ENCODE measurements at places on chromosomes 16 and 17.
A peak's percentile ranks its signal among the peaks of the same experiment; 100 is the strongest.

DNA sequence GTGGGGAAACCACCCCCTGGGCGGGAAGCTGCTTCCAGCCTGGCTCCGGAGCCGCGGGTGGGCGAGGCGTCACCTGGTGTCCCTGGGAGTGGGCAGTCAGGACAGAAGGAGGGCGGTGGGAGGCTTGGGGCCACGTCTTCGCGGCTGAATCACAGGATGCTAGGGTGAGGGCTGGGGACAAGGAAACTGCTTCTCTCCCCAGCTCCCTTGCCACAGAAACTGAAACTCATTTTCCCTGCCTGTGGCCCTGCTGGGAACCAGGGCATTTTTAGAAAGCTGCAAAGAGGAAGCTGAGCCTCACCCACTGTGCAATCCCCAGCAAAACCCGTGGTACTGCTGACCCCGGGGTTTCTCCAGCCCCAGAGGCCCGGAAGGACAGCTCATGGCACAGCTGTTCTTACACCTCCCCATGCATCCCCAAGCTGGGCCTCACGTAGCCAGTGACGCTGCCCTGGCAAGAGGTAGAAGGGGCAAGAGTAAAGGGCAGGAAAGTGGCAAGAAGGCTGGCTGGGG is 8.2 kb downstream of the RHBDF2 start:
- peak; percentile 30 for DNase-seq

- DNase-seq = no peak
Measured at GRCh38 chr16:51449441-51449840, 298.4 kb upstream of the SALL1 start.

DNA sequence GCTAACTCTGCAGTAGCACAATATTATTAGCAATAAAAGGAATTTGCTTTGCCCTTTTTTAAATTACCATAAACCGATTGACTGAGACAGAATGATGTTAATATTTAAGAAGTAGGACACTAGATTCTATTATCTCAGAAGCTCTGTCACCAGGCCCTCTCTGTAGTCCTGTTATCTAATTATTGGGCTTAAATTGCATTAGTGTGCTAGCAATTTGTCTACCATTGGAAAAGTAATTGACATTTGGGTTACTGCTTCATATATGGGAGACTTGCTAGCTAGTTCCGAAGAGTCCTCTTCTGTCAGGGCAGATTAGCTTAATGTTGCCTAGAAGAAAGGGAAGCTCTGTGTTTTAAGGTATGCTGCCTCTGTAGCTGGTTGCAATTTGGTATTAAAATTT is 1107.3 kb upstream of the EEF2KMT start:
- no peak for DNase-seq

DNA sequence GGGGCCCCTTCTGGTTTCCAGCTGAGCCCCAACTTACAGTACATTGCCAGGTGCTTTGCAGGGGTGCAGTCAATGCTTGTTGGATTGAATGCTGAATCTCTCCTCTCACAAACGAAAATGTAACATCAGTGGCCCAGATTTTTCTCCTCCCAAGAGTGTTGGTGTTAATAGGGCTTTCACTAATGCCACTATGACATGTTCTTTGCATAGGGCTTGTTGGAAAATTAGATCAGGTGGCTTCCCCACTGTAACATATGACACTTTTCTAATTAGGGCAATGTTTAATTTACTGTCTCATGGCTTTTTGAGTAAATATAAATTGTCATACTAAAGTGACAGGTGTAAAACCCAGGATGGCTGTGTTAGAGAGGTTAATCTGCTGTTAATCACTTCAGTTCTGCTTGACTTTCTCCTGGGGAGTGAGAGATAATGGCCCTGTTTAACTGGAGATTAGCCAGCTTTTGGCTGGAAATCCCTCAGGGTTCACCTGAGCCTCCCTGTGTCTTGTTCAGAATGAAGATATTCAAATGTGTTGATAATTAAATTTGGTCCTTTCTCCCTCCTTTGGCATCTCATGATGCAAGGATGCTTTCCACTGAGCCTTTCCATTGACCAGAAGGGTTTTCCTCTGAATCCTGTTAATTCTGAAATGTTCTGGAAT is 502.3 kb downstream of the RBFOX1 start:
- DNase-seq = no peak

GRCh38 chr17:79779661-79780365 is 1.9 kb downstream of the CBX2 start:
- DNase-seq = no peak

GRCh38 chr17:1820528-1821252 is 9.0 kb downstream of the SMYD4 start:
- DNase-seq = no peak

DNA sequence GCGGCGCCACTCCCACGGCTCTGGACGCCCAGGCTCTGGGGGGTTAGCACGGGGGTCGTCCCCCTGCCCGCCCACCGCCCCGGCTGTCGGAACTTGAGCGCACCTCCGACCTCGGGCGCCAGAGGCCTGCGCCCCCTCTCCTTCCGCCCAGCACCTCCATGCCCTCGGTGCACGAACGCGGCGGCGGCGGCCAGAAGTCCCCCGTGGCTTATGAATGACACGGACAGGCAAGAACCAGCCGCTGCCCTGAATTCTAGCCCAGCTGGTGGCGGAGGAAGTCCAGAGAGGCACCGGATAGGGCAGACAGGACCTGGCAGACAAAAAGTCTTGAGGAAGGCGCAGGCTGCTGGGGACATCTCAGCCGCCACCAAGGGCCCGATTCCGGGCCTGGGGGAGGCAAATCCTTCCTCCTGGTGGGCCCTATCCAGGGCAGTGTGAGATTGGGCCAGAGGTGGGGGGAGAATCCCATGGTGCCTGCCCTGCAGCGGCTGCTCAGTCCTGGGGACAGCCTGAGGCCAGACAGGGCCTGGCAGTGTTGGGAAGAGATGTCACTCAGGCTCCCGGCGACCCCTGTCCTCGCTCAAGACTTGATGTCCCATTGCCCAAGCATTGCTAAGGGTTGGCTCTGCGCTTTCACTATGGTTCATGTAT is 897 bp upstream of the CYGB start:
- no peak for DNase-seq

DNA sequence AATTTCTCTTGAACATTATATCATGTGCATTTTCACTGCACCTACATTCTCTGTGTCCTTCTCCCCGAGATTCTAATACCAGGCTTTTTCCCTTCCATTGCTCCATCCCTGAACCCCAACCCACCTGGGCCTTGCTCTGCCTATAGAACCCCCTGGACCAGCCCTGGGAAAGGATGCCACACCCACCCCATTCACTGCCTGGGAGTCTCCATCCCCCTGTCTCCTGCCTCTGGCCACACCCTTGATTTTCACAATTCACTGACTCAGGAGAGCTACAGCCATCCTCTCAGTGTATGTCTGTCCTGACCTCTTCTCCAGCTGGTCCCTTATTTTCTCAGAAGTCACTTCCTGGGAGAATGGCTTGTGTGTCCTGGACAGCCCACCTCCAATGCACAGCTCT is 27.9 kb upstream of the NGFR start:
- DNase-seq = no peak

GRCh38 chr17:77366206-77366557 is 225.4 kb downstream of the SEC14L1 start:
- DNase-seq = no peak

- DNase-seq = no peak
Measured at GRCh38 chr16:23506606-23506994, 3.7 kb downstream of the GGA2 start.

- no peak for DNase-seq
Measured at GRCh38 chr16:56362057-56362655, 63.2 kb downstream of the AMFR start.

GRCh38 chr17:56913353-56913866 is 439 bp downstream of the TRIM25 start:
- DNase-seq = no peak

GRCh38 chr17:74031316-74032090 is 172.0 kb upstream of the RPL38 start:
- no peak for DNase-seq

GRCh38 chr17:65783845-65784334 is 222.4 kb upstream of the AXIN2 start:
- no peak for DNase-seq

- no peak for DNase-seq
Measured at GRCh38 chr17:48529683-48530009, 1.2 kb downstream of the HOXB1 start.

GRCh38 chr17:58368860-58369213 is 16.8 kb upstream of the SUPT4H1 start:
- DNase-seq = no peak

DNA sequence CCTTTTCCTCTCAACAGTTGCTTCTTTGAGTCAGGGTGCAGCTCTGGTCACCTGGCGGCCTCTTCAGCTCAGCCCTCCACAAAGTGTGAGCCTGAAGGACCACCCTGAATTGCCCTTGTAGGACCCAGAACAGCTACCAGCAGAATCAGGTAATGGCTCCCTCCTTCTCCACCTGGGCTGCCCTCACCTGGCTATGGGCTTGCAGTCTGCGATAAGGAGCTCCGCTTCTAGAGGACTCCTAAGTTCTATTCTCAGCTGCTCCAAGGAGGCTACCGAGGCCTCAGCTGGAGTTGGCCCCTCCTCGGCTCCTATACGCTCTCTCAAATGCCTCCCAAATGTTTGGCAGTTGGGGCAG is 13.4 kb downstream of the SMIM5 start:
- no peak for DNase-seq

- DNase-seq = no peak
Measured at GRCh38 chr17:27216836-27217235, 77.1 kb upstream of the WSB1 start.

GRCh38 chr17:63249256-63250004 is 196.7 kb downstream of the CYB561 start:
- DNase-seq = no peak

GRCh38 chr16:14302031-14302398 is 230.9 kb downstream of the MRTFB start:
- no peak for DNase-seq

DNA sequence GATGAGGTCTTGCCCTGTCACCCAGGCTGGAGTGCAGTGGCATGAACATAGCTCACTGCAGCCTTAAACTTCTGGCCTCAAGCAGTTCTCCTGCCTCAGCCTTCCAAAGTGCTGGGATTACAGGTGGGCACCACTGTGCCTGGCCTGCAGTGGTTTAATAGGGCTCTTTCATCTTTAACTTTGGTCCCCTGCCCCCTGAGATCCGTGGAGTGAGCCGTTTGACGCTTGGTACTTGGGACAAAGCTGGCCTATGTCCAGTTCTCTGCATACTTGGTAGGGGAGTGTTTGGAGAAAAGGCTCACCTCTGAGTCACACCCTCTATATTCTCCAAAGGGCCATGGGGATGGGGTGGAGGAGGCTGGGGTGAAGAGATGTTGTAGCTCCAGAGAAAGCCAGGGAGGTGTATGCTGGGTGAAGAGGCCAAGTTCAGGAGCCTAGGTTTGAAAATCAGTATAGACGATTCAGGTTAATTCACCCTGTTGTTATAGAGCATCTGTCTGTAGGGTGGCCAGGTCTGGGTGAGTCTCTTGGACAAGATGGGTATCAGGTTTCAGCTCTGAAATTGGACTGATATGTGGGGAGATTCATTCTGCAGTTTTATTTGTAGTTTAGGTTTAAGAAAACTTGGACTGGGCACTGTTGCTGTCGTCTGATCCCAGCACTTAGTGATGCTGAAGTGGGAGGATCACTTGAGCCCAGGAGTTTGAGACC is 17.6 kb downstream of the ABCC1 start:
- DNase-seq = no peak

- DNase-seq = no peak
Measured at GRCh38 chr16:54484700-54485099, 198.1 kb upstream of the IRX3 start.

GRCh38 chr16:88471575-88471974 is 18.5 kb downstream of the ZFPM1 start:
- no peak for DNase-seq

DNA sequence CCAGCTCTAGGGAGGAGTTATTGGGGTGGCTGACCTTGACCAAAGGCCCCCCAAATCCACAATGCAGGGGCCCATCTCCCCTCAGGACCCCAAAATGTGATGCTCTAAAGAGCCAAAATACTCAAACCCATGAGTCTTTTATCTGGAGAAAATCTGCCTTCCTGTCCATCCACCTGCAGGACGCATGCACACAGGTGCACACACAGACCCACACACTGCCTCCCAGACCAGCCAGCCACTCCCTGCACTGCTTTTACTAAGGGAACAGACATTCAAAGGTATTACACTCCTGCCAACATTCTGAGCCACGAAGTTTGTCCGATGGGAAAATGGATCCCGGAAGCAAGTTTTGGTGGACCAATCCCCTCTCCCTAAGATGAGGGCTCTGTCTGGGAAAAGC is 76.1 kb upstream of the CDH5 start:
- no peak for DNase-seq

- DNase-seq = no peak
Measured at GRCh38 chr16:68356919-68357286, 46.1 kb downstream of the PRMT7 start.

DNA sequence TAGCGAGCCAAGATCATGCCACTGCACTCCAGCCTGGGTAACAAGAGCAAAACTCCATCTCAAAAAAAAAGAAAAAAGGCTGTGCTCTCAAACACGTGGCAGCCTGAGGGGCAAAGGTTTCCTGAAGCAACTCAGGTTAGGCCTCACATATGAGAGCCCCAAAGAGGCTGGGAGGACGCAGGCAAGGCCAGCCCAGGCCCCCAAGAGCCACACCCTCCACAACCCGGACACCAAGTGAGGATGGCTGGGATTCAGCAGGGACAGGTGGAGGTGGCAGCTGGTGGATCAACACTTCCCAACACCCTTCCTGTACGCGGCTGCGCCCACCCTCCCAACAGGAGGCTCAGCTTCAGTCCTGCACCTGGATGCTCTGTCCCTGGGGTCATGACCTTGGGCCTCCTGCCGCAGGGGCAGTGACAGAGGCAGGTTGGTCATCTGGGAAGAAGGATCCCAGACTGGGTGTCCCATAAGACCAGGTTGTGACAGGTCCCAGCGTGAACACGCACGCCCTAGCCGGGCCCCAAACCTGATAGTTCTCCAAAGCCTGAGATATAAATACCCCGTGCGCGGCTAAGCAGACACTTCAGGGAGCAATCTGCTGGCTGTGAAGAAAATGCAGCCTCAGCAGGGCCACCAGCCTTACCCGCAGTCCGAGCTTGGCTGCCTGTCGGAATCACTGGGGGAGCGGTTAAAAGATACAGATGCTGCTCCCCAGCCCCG is 78.1 kb downstream of the TIMM22 start:
- DNase-seq = no peak

DNA sequence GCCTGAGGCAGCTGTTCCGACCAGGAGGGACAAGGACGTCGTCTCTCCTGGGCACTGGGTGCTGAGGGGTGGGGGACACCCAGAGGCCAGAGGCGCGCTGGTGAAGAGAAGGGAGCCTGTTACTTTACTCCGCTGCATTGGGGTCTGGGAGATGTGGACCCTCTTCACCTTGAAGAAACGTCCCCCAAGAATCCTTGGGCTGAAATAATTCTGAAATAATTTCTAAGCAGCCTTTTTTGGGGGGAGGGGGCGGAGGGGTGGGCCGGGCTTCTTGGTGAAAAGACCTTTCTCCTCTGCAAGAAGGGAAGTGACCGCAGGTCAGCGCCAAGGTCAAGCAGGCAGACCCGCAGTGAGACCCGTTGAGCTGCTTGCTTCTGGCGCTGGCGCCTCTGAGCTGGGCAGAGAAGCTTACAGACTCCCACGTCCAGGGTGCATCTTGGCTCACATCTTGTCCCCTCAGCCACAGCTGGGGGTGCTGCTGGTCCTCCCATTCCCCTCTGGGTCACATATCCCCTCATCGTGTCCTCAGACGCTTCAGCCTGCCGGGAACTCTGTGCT is 1.1 kb downstream of the SYT17 start:
- no peak for DNase-seq
